ENCODE measurements at places on chromosomes 1 and 21.

DNA sequence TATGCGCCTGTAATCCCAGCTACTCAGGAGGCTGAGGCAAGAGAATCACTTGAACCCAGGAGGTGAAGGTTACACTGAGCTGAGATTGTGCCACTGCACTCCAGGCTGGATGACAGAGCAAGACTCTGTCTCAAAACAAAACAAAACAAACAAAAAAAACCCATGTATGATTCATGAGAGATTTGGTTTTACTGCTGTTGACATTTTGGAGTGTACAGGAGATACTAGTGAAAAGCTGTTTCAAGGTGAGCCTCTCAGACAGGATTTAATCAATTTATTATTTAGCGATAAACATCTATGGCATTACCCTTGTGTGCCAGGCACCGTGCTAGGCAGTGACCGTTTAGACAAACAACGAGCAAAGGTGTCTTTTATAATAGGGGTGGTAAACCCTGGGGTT, 16.5 kb downstream of the LHX4 start:
- no peak for DNase-seq

DNA sequence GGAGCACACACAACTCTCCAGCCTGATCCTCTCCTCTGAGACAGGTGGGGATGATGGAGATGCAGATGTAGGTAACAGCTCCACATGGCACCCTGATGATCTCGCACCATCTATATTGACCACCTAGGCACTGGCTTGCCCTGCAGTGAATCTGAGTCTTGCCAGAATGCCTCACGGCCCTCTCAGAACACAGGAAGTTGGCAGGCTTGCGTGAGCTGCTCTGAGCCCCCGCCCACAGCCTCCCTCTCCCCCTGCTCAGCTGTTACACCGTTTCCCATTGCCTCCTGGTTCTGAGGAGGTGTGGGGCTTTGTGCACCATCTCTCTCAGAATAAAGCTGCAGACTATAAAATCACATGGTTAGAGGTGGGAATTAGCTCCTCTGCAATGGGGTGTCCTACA, 48.0 kb downstream of the URB2 start:
- no peak for DNase-seq

DNA sequence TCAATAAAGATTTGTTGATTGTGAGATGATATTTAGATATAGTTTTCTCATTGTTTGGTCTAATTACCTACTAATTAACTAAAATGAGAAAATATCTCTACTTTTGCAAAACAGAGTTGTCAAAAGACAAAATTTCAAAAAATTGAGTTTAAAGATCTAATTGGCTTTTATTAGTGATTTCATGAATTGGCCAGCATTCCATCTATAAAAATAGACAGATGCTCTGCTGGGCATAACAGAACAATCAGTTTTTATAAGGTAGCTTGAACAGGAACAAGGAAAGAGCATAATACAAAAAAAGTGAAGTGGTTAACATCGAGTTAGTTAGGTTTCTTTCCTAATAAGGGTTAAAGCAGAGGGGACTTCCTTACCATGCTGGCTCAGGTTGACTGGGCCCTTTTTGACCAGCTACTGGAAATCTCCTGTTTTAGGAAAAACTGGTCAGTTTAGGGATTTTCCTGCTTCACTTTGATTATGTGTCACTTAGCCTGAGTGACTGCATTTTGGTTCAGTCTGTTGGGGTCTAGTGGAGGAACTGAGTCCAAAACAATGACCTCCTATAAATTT, 63.0 kb downstream of the VCAM1 start:
- DNase-seq = no peak

DNA sequence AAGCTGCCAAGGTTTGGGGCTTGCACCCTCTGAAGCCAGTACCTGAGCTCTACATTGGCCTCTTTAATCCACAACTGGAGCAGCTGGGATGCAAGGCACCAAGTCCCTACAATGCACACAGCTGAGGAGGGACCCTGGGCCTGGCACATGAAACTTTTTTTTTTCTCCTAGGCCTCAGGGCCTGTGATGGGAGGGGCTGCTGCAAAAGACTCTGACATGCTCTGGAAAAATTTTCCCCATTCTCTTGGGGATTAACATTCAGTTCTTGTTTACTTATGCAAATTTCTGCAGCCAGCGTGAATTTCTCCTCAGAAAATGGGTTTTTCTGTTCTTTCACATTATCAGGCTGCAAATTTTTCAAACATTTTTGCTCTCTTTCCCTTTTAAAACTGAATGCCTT, 1072.2 kb downstream of the BRINP3 start:
- DNase-seq = no peak

DNA sequence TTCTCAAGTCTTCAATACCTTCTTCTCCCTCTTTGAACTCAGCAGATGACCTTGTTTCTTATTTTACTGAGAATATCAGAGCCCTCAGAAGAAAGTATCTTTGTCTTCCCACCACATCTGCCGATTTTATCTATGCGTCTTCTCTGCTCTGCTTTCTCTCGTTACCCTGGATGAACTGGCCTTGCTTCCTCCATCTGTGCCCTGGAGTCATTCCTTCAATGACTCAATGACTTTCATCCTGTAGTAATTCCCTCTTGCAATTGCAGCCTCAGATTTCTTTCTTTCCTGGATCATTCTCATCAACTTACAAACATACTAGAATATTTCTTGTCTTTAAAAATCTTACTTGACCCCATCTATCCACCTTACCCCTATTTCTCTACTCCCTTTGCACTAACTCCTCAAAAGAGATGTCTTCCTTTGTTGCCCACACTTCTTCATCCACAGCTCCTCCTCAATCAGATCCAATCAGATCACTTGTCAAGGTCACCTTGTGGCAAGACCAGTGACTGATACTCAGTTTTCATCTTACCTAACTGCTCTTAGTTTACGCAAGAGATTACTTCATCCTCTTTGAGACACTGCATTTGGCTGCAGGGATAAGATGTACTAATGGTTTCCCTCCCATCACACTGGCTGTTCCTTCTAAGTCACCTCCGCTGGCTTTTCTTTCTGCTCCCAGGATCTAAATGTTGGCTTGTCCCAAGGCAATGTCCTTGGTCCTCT, 8.2 kb upstream of the TGFBR3 start:
- no peak for DNase-seq

DNA sequence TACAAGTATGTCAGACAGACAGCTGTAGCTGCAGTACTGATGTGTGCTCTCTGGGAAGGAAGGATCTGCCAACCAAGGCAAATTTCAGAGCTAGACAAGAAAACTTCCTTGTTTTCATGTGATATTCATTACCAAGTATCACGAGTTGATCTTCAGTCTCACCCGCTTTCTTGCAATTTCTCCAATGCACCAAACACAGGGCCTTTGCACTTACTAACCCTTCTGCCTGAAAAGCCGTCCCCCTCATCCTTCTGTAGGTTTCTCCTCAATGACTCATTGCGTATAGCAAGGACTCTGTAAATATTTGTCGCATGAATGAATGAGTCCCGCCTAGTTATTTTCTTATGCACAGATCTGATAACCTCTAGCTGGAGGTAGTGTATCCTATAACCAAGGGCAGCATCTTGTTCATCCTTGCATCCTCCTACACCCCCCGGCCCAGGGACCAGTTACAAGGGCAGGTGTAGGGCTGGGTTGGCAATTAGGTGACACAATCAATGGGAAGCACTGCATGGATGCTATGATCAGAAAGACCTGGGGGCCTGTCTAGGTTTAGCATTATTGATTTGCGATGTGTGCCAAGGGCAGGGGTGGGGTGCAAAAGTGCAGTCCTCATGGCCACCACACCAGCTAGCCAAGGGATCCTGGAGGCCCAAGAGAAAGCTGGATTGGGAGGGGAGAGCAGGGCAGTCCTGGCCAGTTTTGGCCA, 51.4 kb upstream of the GPR157 start:
- no peak for DNase-seq

DNA sequence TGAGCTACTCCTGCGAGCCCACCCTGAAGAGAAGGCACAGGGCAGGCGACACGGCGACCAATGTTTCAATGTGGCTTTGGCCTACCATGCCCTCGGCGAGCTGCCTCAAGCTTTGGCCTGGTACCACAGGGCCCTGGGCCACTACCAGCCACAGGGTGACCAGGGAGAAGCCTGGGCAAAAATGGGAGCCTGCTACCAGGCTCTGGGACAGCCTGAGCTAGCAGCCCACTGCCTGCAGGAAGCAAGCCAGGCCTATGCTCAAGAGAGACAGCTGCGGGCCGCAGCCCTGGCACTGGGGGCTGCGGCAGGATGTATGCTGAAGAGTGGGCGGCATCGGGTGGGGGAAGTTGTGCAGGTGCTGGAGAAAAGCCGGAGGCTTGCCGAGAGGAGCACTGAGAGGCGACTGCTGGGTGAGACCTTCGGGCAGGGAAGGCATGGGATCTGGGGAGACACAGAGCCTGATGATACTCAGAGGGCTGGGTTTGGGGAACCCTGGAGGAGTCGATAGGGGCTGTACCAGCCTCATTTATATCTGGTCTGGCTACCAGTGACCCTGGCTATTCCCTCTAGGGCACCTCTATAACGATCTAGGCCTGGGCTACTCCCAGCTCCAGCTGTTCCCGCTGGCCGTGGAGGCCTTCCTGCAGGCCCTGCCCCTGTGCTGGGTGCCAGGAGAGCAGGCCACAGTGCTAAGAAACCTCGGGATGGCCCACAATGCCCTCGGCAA, 2.3 kb downstream of the TTC24 start:
- no peak for DNase-seq

DNA sequence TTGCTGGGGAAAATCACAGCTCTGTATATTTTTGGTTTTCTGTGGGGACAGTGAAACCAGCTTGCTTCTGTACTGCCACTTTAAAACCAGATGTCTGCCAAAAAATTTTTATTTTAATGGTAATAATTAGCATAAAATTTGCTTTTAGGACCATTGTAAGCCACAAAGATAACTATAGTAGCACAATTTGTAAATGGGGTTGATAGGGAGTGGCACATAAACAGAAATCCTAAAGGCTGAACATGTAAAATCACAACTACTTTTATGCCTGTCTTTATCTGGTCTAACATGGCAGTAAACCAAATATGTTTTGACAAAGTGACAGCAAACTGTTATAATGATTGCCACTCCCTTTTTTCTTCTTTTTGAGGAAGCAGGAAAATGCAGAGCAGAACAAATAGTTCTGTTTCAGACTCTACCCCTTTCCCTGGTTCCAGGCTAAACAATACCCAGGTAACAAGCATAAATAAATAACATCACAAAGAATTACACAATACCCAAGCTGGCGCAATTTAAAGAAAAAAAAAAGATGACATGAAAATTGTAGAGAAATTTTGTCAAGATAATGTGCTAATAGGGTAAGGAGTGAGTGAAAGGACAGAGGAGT, 24.0 kb upstream of the CCDC181 start:
- DNase-seq = no peak

GRCh38 chr1:21341022-21341421, 50.8 kb upstream of the ECE1 start:
- DNase-seq = no peak

- DNase-seq = no peak
These were observed 233.3 kb downstream of the SETD4 start for GRCh38 chr21:35827004-35827403.

GRCh38 chr1:46556822-46557221, 5.4 kb upstream of the KNCN start:
- no peak for DNase-seq
